Spleen (tissue), 13 donors: ENCODE measurements at places on chromosomes 2 and 18. TPM values are rescaled to one million over a fixed set of nuclear protein-coding genes. Genes with fewer than 3 reads are reported as not detected.

The SP9 gene
- not detected for total RNA-seq

- DNase-seq = no peak
- H3K27ac ChIP-seq = no peak overlapping the region
- H3K4me1 ChIP-seq = peaks cover 35% of the 10 kb centered on the region
- no peaks in the 10 kb centered on the region for H3K36me3 ChIP-seq
These were observed 29.7 kb downstream of the MGAT4A start for GRCh38 chr2:98701230-98701629.

GRCh38 chr18:65287652-65288051, 463.2 kb upstream of the CDH7 start:
- no peaks in the 10 kb centered on the region for H3K27me3 ChIP-seq
- no peak overlapping the region for H3K4me3 ChIP-seq
- H3K4me1 ChIP-seq = no peaks in the 10 kb centered on the region
- no peaks in the 10 kb centered on the region for H3K36me3 ChIP-seq
- DNase-seq = no peak
- H3K27ac ChIP-seq = no peak overlapping the region

- H3K4me3 ChIP-seq = no peak overlapping the region
- no peaks in the 10 kb centered on the region for H3K4me1 ChIP-seq
- H3K36me3 ChIP-seq = no peaks in the 10 kb centered on the region
- H3K27ac ChIP-seq = no peak overlapping the region
These were observed 523.0 kb downstream of the ERBB4 start for GRCh38 chr2:212015588-212015987.

- no peaks in the 10 kb centered on the region for H3K27me3 ChIP-seq
- H3K4me3 ChIP-seq = no peak overlapping the region
- peaks cover 19% of the 10 kb centered on the region for H3K4me1 ChIP-seq
- H3K36me3 ChIP-seq = no peaks in the 10 kb centered on the region
- H3K27ac ChIP-seq = no peak overlapping the region
These were observed 15.4 kb upstream of the FAP start for GRCh38 chr2:162258686-162259085.

DNA sequence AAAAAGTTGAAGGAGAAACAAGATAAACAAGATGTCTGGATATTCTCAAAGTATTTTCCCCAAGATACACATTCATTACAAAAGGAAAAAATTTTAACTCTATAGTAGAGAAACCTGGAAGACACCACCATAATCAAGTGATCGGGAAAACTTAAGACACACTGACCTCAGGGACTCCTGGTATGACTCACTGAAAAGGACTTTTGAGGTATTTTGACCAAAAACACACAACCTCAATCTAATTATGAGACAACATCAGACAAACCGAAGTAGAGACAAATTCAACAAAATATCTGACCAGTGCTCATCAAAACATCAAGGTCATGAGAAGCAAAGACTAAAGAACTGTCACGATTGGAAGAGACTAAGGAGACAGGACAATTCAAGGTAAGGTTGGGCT, 34.7 kb downstream of the LPIN2 start:
- no peak overlapping the region for H3K4me3 ChIP-seq
- peak overlapping the region; percentile 88 for H3K27ac ChIP-seq
- peaks cover 6% of the 10 kb centered on the region for H3K36me3 ChIP-seq
- no peak for DNase-seq
- H3K4me1 ChIP-seq = peaks cover 59% of the 10 kb centered on the region

DNA sequence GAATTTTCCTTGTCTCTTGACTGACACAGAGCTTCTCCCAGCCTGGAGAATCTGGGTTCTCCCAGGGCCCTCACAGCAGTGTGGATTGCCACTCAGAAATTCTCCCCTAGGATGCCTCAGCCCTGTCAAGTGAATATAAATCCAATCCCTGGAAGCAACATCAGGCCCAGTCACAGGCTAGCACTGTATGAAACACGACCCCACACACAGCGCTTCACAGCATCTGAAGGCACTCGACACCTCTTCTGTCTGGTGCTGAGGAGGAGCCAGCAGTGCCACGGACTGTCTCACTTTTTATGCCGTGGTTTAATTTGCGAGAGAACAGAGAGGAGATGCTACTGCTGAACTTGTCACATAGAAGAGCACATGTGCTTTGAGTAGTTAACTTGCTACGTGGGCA, 164.5 kb downstream of the NAPG start:
- H3K4me1 ChIP-seq = no peaks in the 10 kb centered on the region
- no peak overlapping the region for H3K4me3 ChIP-seq
- no peaks in the 10 kb centered on the region for H3K36me3 ChIP-seq
- H3K27me3 ChIP-seq = no peaks in the 10 kb centered on the region

GRCh38 chr2:219516888-219517287, 2.6 kb downstream of the ASIC4 start:
- peaks cover 31% of the 10 kb centered on the region for H3K27me3 ChIP-seq
- no peaks in the 10 kb centered on the region for H3K36me3 ChIP-seq
- H3K4me1 ChIP-seq = peaks cover 24% of the 10 kb centered on the region
- H3K27ac ChIP-seq = no peak overlapping the region
- H3K4me3 ChIP-seq = no peak overlapping the region
- DNase-seq = no peak

GRCh38 chr2:119748135-119748534, 11.6 kb upstream of the PTPN4 start:
- no peaks in the 10 kb centered on the region for H3K36me3 ChIP-seq
- DNase-seq = no peak
- H3K27ac ChIP-seq = no peak overlapping the region

DNA sequence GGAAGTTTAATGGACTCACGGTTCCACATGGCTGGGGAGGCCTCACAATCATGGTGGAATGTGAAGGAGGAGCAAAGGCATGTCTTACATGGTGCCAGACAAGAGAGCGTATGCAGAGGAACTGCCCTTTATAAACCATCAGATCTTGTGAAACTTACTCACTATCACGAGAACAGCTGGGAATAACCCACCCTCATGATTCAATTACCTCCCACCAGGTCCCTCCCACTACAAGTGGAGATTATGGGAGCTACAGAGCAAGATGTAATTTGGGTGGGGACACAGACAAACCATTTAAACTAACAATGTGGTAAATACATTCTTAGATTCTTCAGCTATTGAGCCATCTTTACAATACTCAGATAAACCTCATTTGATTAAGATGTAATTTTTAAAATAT, 176.1 kb downstream of the SH3BP4 start:
- H3K4me1 ChIP-seq = no peaks in the 10 kb centered on the region
- DNase-seq = no peak
- H3K36me3 ChIP-seq = no peaks in the 10 kb centered on the region

GRCh38 chr18:6341709-6342108, 73.0 kb downstream of the L3MBTL4 start:
- H3K27me3 ChIP-seq = no peaks in the 10 kb centered on the region
- no peak overlapping the region for H3K27ac ChIP-seq
- H3K4me1 ChIP-seq = no peaks in the 10 kb centered on the region

The USP40 gene
- 41.9 TPM for total RNA-seq

The SCN7A gene
- total RNA-seq = 1.1 TPM

DNA sequence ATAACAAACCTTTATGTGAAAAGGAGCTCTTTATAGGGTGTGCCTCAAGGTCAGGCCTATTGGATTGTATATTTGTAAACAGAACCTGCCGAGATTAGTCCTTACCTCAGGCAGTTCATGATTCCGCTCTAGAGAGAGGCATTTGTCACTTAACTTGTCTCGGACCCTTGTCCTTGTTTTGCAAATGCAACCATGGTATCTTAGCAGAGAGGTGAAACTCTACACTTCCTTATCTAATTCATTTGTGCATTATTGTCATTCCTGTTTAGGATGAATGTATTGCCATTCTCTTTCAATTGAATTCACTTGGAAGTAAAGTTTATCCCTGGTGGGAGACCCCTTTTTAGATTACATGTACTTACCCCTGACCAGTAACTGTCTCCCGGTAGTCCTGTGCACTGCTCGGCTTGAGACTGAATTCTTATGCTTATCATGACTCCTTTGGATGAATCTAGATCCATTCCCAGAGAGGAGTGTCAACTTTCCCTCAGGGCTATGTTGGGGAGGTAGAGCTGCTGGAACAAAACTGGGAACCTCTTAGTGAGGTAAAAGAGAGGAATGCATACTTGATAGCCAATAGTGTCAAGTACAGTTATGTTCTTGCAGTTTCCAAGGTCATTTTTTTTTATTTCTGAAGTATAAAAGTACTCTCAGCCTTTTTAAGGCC, 46.6 kb downstream of the SGPP2 start:
- no peak overlapping the region for H3K4me3 ChIP-seq
- H3K36me3 ChIP-seq = no peaks in the 10 kb centered on the region
- DNase-seq = no peak
- no peaks in the 10 kb centered on the region for H3K27me3 ChIP-seq
- H3K4me1 ChIP-seq = no peaks in the 10 kb centered on the region
- no peak overlapping the region for H3K27ac ChIP-seq
